ENCODE measurements at places on chromosomes 4 and X.
A peak's percentile ranks its signal among the peaks of the same experiment; 100 is the strongest.

DNA sequence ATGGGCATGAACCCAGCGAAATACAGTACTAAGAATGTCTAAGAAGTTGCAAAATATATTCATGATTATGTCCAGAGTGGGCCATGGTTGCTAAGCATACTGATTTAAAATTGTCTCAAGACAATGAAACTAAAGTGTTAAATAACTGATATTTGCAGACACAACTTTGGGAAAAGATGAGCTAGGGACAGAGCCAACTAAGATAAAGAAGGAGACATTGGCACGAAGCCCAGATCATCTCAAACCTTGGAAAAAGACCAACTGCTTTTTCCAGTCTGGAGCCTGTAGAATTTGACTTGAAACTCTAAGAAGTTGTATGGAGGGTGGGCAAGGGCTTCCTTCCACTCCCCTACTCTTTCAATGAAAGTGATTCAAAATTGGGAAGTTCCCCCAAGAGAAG is 108.5 kb upstream of the GLRA2 start:
- no peak for DNase-seq

GRCh38 chr4:24226023-24226422 is 336.2 kb upstream of the PPARGC1A start:
- peak; percentile 41 for DNase-seq

GRCh38 chr4:36260731-36261130 is 16.4 kb upstream of the ARAP2 start:
- DNase-seq = no peak

- no peak for DNase-seq
Measured at GRCh38 chr4:161273607-161274006, 890.2 kb downstream of the FSTL5 start.

- peak; percentile 2 for DNase-seq
Measured at GRCh38 chr4:166078955-166079354, 205.9 kb downstream of the TLL1 start.

DNA sequence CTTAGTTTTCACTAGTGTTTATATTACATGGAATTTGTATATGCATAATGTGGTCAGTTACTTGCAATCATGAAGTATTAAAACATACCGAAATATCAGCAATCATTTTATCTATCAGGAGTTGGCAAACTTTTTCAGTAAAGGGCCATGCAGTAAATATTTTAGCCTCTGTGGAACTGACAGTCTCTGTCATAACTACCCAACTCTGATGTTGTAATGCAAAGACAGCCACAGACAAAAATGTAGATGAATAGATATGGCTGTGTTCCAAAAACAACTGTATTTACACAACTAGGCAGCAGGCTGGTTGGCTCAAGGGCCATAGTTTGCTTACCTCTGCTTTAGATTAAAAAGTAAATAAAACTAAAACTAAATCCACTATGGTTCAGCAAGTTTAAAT is 200.2 kb downstream of the HS3ST1 start:
- no peak for DNase-seq

DNA sequence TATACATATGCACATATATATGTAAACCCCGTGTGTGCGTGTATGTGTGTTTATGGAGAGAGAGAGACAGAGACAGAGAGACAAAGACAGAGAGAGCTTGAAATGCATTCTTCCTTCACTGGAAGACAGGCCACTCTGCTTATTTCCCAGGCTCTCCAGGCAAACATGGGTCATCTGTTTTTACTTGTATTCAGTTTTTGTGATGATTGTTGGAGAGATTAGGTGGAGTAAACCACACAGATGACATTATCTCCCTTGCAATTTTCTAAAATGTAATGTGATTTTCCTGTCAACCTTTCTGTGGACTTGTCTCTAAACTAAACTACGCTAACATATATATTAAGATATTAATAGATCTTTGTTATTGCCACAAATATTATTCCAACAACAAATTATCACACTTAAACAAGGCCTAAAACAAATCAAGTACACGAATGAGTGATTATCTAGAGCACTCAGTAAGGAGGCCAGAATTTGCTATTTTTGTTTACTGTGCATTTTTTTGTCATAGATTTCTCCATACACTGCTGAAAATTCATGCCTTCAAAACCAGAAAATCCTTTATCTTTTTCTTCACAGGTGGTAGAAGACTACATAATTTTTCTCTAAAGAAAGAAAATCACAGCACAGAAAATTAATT is 251.8 kb upstream of the SLIT2 start:
- no peak for DNase-seq

- DNase-seq = no peak
Measured at GRCh38 chr4:151324124-151324751, 1.2 kb downstream of the SH3D19 start.

DNA sequence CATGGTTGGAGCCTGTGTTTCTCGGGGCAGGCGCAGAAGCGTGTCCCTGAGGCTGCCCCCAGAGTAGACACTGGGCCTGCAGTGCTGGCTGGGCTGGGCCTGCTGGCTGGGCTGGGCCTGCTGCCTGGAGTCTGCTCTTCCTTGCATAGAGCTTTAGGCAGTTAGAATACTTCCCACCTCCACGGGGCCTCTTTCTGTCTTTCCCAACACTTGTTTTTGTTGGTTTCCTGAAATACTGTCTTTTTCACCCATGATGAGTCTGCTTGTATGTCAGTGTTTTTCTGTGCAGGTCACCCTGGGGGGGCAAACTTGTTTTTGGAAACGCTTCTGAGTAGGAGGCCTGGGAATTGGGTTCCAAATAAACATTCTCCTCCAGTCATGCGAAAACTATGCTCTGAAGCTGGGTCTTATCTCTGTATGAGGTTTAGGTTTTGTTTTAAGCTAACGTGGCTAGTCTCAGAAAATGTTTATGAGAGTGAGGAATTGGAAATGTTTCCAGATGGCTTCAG is 32.2 kb downstream of the TRMT44 start:
- DNase-seq = peak; percentile 96

DNA sequence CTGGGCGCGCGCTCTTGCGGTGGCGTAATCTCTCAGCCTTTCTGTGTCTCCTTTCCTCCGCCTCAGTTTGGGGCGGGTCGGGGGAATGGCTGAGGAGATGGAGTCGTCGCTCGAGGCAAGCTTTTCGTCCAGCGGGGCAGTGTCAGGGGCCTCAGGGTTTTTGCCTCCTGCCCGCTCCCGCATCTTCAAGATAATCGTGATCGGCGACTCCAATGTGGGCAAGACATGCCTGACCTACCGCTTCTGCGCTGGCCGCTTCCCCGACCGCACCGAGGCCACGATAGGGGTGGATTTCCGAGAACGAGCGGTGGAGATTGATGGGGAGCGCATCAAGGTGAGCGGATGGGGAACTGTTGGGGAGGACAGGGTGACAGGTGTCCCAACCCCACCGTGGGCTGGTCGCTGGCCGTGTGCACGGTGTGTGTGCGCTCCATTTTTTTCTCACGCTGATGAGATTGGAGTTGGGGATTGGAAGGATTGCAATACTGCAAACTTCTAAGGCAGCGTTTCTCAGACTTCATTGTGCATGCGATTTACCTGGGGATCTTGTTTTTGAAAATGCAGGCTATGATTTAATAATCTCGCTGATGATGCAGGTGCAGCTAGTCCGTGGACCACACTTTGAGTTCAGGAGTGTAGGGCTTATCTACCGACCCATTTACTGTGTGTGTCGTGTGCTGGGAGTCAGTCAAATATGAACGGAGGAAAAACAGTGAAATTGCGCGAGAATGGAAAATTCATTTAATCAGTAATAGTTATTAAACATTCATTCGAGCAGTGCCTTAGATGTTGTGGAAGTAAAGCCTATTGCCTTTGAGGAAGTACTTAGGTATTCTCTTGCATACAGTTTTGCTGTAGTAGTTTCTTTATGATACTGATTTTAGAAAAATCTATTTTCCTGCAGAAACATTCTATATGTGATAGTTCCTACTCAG is at the start of gene RAB33B:
RAB33B (plus strand) TSS at position 11 of the 935 bp plus-strand sequence; CDS start at position 86, 75 bp downstream.
- no peak for DNase-seq

GRCh38 chrX:13863324-13863723 is 46.4 kb upstream of the GPM6B start:
- no peak for DNase-seq

DNA sequence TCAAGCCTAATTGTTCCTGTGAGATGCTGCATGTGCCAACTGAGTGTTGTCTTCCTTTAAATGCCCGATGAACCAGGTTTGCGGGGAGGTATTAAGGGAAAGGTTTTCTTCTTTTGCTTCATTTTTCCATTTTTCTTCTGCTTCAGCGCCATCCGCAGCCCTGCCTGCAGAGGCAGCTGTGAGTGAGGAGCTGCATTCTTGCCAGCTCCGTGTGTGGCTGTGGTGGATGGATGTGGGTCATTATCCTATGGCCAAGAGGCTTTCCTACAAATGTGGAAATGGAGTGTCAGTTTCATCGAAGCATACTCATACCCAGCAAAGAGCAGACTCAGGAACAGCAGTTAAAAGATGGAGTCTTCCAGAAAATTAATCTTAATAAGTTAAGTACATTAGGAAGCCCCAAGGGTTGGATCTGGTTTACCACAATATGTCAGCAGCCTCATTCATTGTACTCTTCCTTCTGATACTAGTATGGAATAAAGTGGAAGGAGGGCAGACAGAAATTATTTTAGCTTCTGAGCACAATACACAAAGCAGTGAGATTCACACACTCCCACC is 37.6 kb downstream of the TNIP3 start:
- no peak for DNase-seq

DNA sequence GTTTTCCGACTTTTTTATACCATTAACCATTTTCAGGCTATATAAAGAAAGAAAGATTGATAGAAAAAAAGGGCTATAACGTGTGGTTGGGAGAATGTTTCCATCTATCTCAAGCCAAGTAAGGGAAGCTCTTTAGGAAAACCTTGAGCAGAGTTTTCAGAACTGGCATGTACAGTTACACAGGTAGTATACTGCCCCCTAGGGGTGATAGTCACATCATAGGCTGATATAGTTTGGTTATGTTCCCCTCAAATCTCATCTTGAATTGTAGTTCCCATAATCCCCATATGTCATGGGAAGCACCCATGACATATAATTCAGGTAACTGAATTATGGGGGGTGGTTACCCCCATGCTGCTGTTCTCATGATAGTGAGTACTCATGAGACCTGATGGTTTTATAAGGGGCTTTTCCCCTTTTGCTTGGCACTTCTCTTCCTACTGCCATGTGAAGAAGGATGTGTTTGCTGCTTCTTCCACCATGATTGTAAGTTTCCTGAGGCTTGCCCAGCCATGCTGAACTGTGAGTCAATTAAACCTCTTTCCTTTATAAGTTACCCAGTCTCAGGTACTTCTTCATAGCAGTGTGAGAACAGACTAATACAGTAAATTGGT is 186.8 kb downstream of the TMA16 start:
- DNase-seq = peak; percentile 37

DNA sequence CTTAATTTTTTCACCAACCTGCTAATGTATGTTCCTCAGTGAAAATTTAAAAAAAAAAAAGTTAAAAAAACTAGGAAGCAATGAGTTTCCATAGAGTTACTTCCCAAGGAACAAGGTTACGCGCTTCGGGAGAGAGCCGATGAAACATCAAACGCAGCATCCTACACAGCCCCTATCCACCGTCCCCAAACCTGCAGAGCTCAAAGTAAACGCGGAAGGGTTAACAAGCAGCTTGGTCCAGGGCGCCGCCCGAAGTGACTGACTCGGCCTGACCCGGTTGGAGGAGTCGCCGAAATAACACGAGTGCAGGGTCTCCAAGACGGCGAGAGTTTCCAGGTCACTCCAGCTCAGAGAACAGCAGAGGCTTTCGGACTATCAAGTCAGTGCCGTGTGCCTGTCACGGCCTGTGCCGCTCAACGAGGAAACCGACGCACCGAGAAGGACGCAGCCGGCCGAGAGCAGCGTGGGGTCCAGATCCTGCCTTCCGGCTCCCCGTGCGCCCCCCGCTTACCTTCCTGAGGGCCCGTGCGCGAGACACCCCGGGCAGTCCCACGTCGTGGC is 512 bp downstream of the NOP14 start:
- peak; percentile 63 for DNase-seq

DNA sequence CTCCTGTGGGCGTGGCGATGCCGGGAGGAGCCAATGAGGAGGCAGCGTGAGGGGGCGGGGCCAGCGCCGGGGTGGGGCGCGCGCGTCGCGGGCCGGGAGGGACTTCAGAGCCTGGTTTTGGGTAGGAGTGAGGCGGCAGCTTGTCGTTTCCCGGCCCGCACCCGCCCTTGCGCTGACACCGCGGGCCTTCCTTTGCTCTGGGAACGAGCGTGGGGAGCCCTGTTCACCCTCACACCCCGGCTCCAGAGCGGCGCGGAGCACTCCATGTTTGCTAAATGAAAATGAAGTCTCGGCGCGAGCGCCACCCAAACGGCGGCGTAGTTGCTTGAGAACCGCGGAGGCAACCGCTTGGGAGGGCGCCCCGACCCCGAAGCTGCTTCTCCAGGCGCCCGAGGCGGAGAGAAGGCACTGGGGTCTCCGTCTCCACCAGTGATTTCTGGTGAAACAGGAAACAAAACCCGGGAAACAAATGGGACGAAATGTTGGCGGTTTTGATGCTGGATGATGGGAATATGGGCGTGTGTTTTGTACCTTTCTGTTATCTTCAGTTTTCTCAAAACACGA is 497 bp upstream of the GRPEL1 start:
- no peak for DNase-seq

DNA sequence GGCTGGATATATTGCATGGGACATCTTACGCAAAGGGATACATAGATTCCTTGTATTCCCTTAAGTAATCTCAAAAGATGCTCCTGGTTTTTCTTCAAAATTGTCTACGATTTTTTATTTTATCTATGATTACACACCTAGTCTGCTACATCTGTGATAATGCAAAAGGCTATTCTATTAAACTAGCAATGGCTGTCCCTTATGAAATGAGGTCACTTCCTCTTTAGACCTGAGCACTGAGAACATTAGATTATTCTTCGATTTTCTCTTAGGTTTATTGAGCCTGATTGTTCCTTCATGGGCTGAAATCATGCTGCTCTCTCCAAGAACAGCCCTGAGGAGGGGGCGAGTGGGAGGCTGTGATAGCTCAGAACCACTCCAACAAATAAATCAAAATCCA is 126.8 kb upstream of the ENPP6 start:
- no peak for DNase-seq

- DNase-seq = no peak
Measured at GRCh38 chr4:117302226-117302625, 216.8 kb upstream of the TRAM1L1 start.

- no peak for DNase-seq
Measured at GRCh38 chr4:161466316-161466715, 697.5 kb downstream of the FSTL5 start.

- DNase-seq = peak; percentile 60
Measured at GRCh38 chr4:42396752-42397634, at the start of gene SHISA3. Gene SHISA3, plus strand, starts transcription at chr4:42397488. Its CDS starts 569 bp downstream, at chr4:42398057.

DNA sequence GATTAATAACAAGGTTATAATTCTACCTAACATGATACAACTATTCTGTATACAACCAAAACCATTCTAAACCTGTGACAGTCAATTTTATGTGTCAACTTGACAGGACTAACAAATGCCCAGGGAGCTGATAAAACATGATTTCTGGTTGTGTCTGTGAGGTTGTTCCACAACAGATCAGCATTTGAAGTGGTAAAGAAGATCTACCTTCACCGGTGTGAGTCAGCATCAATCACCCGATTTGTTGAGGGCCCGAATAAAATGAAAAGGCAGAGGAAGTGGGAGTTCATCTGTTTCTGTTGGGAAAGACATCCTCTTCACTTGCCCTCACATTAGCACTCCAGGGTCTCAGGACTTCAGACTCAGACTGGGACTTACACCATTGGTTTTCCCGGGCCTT is 187.9 kb downstream of the MAB21L2 start:
- DNase-seq = no peak

Data from cardiac fibroblast (primary cell).